ENCODE measurements at places on chromosomes 6 and 20.

- DNase-seq: peak; percentile 56
These were observed 43.1 kb downstream of the POPDC3 start for GRCh38 chr6:105136431-105137350.

- no peak for DNase-seq
These were observed 425.3 kb upstream of the BTBD3 start for GRCh38 chr20:11492386-11492785.

- no peak for DNase-seq
These were observed 184.4 kb upstream of the SUPT3H start for GRCh38 chr6:45562171-45562570.

GRCh38 chr6:79671600-79672266 is 40.6 kb downstream of the SH3BGRL2 start:
- DNase-seq: peak; percentile 15

DNA sequence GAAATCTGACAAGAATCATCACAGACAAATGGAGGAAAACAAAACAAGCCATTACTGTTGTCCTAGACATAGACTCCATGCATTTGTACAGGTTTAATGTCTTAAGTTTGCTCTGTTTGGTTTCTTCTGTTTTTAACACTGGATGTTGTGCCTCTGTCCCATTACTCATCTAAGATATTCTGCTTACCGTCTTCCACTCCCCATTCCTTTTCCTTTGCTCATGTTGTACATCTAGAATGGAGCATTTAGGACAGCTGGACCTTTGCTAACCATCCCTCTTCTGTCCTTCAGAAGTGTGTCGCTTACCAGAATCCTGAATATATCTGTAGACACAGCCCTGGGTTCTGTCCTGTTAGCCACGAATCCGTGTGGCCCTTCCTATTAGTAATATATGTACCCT is 35.2 kb downstream of the RAB22A start:
- peak; percentile 19 for DNase-seq

GRCh38 chr6:137323860-137324259 is 104.7 kb upstream of the IFNGR1 start:
- no peak for DNase-seq

GRCh38 chr6:118316796-118317384 is 231.2 kb upstream of the PLN start:
- no peak for DNase-seq

Data from cardiac fibroblast (primary cell).